ENCODE measurements at places on chromosomes 5 and 9.

GRCh38 chr9:134848504-134848903 lies 32.1 kb upstream of the FCN2 start:
- no peaks in the 10 kb centered on the region for H3K36me3 ChIP-seq
- H3K4me3 ChIP-seq, result no peak overlapping the region

DNA sequence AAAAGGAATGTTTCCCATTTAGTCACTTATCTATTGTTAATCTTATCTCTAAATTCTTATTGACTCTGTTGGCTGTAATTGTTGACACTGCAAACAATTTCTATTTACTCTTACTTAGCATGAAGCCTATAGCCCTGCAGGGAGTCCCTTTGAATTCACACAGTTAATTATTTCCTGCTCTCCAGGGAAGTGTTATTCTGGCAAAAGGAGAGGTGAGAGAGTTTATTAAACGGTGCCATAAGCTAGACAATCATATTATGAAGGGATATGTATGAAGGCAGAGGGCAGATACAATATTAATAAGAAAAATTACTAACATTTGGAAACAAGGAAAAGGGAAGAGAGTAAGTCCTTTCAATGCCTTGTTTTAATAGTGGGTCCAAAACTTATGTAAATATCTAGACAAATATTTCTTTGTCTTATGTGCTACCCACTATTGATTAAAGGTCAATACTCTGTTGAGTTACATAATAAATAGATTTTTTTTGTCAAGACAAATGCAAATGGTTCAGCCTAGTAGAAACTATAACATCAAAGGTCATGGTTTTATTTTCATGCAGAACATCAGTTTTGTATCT lies 107.1 kb downstream of the CDH18 start:
- H3K36me3 ChIP-seq, result no peaks in the 10 kb centered on the region
- H3K4me3 ChIP-seq, result no peak overlapping the region
- no peak overlapping the region for H3K27ac ChIP-seq
- DNase-seq, result no peak
- H3K27me3 ChIP-seq, result no peaks in the 10 kb centered on the region

- peaks cover 5% of the 10 kb centered on the region for H3K4me1 ChIP-seq
- H3K4me3 ChIP-seq, result no peak overlapping the region
- H3K27ac ChIP-seq, result no peak overlapping the region
Measured at GRCh38 chr5:150203832-150204589, 14.1 kb downstream of the SLC6A7 start.

- no peaks in the 10 kb centered on the region for H3K36me3 ChIP-seq
- no peaks in the 10 kb centered on the region for H3K4me1 ChIP-seq
- DNase-seq, result no peak
- H3K27ac ChIP-seq, result no peak overlapping the region
- H3K27me3 ChIP-seq, result peaks cover 4% of the 10 kb centered on the region
Measured at GRCh38 chr9:120353506-120353905, 226.5 kb downstream of the CDK5RAP2 start.

- H3K4me1 ChIP-seq, result no peaks in the 10 kb centered on the region
- no peaks in the 10 kb centered on the region for H3K27me3 ChIP-seq
- no peak for DNase-seq
- H3K27ac ChIP-seq, result no peak overlapping the region
Measured at GRCh38 chr9:10045598-10045997, 567.2 kb downstream of the PTPRD start.

DNA sequence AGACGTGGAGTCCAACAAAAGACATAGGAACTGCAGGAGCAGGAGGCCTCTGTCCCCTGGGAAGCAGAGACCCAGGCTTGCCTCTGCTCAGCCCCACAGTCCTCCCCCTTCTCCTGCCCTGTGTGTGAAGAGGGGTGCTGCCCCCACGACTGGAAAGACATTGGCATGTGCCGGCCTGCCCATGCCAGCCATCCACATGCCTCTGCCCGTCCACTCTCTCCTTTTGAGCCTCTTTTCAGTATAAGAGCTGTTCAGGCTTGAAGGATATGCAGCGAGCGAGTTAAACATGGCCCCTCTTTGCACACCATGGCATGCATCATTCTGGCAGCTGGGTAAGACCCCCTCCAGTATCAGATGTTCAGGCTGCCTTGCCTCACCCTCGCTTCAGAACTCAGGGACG lies 159.7 kb upstream of the OTULINL start:
- no peaks in the 10 kb centered on the region for H3K27me3 ChIP-seq

DNA sequence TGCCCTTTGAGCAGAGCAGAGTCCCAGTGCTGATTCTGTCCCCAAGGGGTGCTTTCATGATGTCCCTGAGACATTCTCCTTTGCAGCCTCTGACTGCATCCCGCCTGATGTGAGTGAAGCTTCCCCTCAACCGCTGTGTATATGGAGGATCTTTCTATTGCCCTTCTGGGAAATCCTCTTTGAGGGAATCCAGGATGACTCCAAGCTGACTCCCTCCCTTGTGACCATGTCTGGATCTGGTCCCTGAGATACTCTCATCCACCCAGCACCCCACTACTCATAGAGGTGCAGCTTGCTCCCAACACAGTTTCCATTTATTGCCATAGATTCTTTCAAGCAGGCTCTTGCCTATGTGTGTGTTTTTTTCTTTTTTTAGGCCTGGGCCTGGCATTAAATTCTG lies 216.5 kb downstream of the SEC61B start:
- H3K27me3 ChIP-seq, result no peaks in the 10 kb centered on the region
- no peaks in the 10 kb centered on the region for H3K36me3 ChIP-seq
- H3K4me3 ChIP-seq, result no peak overlapping the region
- H3K4me1 ChIP-seq, result peaks cover 7% of the 10 kb centered on the region
- DNase-seq, result no peak
- no peak overlapping the region for H3K27ac ChIP-seq

DNA sequence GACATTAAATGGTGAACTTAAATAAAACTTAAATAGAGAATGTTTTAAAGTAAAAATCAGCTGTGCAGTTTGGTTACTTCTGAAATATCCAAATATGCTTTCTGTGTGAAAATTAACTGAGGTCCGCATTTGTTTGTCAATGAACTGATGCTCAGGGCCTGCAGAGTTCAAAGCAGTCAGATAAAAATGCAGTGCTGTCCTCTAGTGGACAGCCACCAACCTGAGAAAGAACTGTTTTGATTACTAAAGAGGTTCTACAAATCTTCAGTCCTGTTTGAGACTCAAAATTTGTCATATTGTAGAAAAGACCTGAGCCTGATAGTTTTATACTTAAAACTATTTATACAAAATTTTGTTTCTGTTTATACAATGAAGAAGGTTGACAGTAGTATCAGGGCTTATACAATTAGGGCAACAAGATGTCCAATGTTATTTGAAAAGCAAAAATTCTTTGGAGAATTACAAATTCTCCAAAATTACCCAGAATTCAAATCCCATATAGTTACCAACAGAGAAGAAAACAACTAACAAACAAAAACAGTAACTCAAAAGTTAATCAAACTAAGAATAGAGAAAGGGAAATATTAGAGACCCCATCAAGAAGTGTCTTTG lies 232.3 kb upstream of the TBCA start:
- no peak overlapping the region for H3K4me3 ChIP-seq
- H3K36me3 ChIP-seq, result peaks cover 25% of the 10 kb centered on the region
- no peaks in the 10 kb centered on the region for H3K4me1 ChIP-seq
- H3K27ac ChIP-seq, result no peak overlapping the region
- H3K27me3 ChIP-seq, result no peaks in the 10 kb centered on the region

GRCh38 chr9:88387036-88387551 lies 1.1 kb upstream of the SPIN1 start:
- peaks cover 2% of the 10 kb centered on the region for H3K36me3 ChIP-seq
- peak; percentile 16 for DNase-seq
- H3K27me3 ChIP-seq, result no peaks in the 10 kb centered on the region
- H3K4me1 ChIP-seq, result peaks cover 22% of the 10 kb centered on the region

- peaks cover 5% of the 10 kb centered on the region for H3K27me3 ChIP-seq
- no peak overlapping the region for H3K27ac ChIP-seq
- no peak overlapping the region for H3K4me3 ChIP-seq
- H3K4me1 ChIP-seq, result peaks cover 4% of the 10 kb centered on the region
- no peak for DNase-seq
Measured at GRCh38 chr9:129209580-129209979, 31.5 kb upstream of the IER5L start.

DNA sequence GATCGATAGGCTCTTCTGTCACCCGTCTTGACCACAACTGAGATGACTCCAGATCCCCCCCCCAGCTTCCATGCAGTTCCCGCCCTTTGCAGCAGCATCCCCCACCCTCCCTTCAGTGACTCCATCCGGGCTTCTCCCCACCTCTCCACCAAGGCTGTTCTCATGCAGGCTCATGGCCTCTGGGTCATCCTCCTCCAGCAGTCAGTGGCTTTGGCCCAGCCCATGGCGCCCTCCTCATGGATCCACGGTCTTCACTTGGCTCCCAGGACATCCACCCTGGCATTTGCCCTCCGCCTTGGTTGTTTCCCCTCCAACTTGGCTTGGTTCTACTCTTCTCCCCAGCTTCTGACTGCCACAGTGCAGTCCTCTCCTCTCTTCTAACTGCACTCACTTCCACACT lies 96.7 kb upstream of the RUFY1 start:
- peaks cover 8% of the 10 kb centered on the region for H3K27me3 ChIP-seq
- no peak overlapping the region for H3K27ac ChIP-seq
- no peak for DNase-seq
- no peaks in the 10 kb centered on the region for H3K36me3 ChIP-seq
